Activated CD8-positive, alpha-beta memory T cell treated with anti-CD3 and anti-CD28 coated beads for 48 hours (primary cell): ENCODE measurements at places on chromosomes 4 and X.

- DNase-seq: no peak
These were observed 13.7 kb downstream of the PPP2R3B start for GRCh38 chrX:372856-373640.

DNA sequence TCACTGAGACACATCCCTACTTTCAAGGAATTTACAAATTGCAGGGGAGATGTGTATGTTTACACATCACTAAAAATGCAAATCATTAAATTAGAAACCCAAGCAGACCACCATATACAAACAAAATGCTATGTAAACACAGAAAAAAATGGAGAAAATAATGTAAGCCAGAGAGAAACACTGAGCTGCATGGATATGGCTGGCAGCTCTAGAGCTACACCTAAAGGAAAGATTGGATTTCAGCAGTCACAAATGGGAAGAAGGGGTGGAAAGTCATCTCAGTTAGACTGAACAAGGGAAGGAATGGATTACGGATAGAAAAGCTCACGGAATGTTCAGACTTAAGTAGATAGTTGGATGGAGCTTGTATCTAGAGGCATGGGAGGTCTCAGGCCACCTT lies 186.3 kb downstream of the MOSPD2 start:
- no peak for DNase-seq

GRCh38 chr4:151912632-151913031 lies 151.8 kb upstream of the GATB start:
- no peak for DNase-seq

- DNase-seq: no peak
These were observed 94.0 kb downstream of the AFAP1 start for GRCh38 chr4:7845493-7846128.

DNA sequence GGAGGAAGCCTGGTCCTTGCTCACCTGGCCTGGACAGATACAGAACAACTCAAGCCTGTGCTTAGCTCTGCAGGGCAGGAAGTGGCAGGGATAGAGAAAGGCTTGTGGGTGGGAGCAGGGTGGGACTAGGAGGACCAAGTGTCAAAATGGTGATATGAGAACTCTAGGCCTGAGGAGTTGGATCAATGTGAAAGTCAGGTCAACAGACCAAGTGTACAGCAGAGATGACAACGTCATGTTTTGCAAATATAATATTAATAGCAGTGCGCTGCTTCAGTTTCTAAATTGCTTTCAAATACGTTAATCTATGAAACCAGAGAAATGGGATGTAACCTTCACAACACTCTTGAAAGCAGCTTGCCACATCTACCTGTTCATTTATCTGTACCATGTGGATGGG lies 114.2 kb upstream of the MAP3K15 start:
- no peak for DNase-seq
